Kidney tubule cell (primary cell): ENCODE measurements at places on chromosomes 11 and 22.

DNA sequence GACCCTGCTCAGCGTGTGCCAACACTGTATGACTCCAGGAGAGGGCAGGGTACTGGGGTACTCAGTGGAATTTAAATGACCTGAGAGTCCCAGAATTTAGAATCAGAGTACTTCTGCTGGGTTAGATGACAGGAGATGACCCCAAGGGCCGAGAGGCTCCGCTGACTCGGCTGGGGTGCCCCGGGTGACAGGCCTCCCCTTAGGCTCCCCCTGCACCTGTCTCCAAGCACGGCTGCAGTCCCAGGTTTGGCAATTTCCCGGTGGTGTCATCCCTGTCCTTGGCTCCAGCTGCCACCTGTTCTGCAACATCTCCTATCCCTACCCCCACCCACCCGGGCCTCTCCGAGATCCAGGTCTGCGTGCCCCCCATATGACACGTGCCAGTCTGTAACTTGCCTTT, 1.3 kb downstream of the ACTN3 start:
- DNase-seq = no peak

DNA sequence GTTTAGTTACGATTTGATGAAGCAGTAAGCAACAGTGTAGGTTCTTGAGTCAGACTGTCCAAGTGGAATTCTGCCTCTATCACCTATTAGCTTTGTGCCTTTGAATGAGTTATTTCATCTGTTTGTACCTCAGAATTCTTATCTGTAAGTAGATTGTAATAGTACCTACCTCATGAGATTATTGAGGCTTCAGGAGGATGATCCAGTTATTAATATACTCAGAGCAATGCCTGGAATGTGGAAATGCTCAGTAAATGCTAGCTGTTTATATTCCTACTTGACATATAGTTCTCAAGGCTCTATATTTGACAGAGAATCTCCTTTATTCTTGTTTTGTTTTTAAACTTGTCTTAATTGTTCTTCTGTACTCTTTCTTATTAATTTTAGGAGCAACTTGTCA, 70.1 kb downstream of the SFI1 start:
- DNase-seq = peak; percentile 13

GRCh38 chr11:2583605-2583958, 116.2 kb downstream of the KCNQ1OT1 start:
- no peak for DNase-seq

DNA sequence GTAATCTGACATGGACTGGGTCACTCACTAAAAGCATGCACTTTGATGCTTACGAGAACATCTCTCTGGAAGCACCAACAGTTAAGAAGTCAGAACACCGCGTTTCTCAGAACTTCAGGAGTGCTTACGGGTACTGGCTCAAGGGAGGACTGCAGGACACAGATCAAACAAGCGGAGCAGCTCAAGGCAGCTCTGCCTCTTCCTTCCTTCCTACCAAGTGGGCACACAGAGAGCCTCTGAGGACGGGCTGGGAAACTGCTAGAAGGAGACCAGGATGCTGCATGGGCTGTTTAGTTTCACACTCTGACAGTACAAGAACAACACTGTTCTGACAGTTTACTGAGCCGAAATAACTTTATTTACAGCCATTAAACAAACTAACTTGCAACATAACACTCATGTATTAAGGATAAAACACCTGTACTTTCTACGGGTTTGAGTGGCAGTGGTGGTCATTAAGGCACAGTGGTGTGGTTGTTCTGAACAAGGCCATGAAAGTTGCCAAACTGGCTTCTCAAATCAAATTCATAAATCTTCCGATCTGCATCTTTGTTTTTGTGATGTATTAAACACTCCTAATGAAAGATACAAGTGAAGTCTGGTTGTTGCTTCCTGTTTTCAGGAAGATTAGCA, 37.5 kb downstream of the ARFGAP3 start:
- DNase-seq = no peak

DNA sequence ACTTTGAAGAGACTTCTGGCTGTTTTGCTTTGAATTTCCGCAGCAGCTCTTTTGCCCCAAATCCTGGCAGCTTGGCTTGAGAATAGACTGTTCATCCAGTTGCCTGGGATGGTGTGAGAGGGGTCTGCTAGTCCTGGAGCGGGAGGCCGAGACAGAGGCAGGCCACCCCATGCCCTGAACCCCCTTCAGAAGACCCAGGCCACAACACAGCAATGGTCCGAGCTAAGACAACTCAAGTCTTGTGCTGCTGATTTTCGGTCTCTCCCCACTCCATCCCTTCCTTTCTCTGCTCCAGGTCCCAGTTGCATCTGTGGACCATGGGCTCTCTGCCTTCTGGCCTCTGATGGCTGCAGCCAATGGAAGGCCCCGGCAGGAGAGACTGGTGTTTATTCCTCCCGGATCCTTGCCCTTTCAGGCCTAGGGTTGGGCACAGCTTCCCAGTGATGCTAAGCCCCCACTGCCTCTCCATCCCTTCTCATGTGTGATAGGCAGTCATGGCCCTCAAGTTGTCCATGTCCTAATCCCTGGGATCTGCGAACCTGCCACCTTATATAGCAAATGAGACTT, 31.9 kb upstream of the TP53I11 start:
- DNase-seq = no peak

DNA sequence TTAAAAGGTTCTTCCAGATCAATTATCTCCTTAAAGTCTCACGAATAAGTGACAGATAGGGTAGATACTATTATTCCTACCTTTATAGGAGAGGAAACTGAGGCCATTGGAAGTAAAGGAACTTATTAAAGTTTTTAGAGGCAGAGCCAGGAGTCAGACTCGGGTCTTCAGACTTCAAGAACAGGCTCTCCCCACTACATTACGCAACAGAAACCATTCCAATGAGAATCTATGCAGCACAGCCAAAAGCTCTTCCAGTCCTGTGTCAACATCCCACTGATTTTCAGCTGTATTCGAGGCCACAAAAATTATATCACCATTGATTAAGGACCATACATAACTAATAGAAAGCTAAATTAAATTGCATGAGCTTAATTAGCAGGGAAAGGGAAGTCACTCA, 77.4 kb downstream of the RELT start:
- DNase-seq = no peak

- DNase-seq = no peak
These were observed 11.7 kb downstream of the THOC5 start for GRCh38 chr22:29541845-29542244.

DNA sequence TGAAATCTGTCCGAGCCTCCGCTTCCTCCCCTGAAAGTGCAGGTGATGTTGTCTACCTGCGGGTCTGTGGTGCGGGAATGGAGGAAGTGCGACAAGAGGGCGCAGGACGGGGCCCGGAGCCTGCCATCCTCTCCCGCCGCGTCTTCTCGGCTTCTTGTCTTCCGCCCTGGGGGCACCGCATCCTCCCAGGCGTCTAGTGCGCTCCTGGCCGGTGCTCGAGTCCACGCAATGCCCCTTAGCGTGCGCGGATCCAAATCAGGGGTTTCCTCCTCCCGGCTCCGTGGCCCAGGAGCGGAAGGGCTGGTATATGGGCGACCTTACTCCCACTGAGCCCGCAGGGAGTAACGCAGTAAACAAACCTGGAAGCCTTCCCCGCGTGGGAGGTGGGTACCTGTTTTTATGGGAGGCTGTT, 405 bp downstream of the SFI1 start:
- DNase-seq = no peak

DNA sequence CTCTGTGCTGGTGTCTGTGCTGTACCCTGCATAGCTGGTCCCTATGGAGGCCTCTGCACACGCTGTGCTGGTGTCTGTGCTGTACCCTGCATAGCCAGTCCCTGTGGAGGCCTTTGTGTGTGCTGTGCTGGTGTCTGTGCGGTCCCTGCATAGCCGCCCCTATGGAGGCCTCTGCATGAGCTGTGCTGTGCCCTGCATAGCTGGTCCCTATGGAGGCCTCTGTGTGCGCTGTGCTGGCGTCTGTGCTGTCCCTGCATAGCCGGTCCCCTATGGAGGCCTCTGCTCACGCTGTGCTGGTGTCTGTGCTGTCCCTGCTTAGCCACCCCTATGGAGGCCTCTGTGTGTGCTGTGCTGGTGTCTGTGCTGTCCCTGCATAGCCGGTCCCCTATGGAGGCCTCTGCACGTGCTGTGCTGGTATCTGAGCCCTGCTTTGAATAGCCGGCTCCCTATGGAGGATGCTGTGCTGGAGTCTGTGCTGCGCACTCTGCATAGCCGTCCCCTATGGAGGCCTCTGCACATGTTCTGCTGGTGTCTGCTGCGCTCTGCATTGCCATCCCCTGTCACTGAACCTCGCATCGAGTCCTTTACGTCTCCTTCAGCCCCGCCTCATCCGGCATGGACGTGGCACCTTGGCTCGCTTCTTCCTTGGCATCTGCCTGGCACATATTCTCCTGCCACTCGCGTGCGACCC, 6.2 kb downstream of the NADSYN1 start:
- no peak for DNase-seq

DNA sequence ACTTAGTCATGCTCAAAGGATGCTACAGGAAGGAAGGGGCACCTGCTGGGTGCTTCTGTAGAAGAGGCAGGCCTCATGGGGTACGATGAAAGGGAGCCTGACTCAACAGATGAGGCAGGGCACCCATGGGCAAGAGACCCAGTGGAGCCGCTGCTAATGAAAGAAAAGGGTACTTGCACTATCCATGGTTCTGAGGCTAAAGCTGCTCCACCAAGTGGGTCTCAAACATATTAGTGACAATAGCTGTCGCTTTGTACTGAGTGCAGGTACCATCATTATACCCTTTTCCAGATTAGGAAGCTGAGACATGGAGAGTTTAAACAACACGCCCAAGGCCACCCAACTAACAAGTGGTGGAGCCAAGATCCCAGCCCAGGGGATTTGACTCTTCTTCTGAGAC, 127.5 kb upstream of the SERPIND1 start:
- no peak for DNase-seq

DNA sequence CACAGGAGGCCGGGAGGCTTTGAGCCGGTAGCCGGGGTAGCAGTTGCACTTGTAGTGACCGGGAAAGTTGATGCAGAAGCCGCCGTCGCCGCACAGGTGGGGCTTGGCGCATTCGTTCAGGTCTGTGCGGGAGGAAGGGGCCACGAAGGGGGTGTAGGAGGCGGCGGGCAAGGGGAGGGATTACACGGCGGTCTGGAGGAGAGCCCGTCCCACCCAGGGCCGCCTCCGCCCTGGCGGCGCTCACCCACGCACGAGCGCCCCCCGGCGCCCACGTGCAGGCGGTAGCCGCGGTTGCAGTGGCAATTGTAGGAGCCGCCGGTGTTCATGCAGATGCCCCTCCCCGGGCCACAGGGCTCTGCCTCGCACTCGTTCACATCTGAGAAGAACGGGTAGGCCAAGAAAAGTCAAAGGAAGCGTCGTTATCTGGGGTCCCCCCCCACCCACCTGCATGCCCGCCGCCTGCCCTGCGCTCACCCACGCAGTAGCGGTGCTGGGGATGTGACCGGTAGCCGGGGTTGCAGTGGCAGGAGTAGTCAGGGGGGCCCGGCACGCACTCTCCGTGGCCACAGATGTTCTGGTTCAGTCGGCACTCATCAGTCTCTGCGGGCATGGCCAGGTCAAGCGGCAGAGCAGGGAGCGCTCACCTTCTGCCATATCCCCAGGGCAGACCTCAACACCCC, 10.6 kb downstream of the LTBP3 start:
- no peak for DNase-seq

DNA sequence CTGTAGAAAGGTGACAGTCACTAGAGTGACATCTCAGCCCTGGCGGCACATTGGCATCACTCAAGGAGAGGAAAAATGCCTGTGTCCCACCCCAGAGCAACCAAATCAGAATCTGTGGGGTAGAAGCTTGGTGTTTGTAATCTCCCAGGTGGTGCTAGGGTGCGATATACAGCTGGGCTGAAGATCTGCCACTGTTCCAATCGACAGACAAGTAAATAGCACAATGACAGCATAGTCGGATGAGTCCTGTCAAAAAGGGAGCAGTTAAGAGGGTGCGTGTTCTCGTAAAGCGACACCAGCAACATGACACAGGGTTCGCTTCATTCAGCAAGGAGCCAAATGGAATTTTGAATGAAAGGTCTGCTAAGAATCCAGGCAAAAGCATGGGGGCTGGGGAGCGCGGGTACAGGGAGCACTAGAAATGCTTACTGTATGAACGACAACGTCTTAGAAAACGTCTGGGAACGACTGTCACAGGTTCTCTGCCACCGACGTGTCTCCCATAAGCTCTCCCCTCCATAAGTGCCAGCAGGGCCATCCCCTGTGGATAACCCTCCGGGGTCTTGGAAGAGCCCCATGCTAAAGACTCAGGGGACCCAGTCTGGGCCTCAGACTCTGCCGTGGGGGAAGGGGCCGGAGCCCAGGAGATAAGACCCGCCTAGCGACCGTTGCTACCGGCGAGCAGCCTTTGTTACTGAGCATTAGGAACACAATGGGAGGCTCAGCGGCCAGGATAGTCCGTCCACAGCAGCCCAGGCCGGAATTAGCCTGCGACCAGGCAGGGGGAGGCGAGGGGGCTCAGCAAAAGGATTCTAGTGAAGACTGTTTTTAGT, 20.8 kb downstream of the ADA2 start:
- DNase-seq = no peak

GRCh38 chr11:47152953-47153950, 23.4 kb downstream of the ARFGAP2 start:
- DNase-seq = peak; percentile 73

DNA sequence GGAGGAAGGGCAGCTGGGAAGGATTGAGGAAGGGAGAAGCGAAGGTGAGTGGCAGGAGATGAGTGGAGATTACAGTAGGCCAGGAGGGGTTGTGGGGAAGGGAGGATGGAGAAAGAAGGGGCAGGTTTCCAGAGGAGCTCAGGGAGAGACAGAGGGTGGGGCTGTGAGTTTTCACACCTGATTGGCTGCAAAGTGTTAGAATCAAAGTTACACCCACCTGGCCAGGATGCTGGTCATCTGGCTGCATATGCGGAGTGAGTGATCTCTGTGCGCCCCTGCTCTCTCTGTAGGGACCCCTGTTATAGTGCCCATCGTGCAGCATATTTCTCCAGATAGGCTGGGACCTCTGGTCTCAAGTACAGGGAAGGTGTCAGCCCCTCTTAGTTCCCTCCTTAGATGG, 18.3 kb downstream of the AMPD3 start:
- no peak for DNase-seq

DNA sequence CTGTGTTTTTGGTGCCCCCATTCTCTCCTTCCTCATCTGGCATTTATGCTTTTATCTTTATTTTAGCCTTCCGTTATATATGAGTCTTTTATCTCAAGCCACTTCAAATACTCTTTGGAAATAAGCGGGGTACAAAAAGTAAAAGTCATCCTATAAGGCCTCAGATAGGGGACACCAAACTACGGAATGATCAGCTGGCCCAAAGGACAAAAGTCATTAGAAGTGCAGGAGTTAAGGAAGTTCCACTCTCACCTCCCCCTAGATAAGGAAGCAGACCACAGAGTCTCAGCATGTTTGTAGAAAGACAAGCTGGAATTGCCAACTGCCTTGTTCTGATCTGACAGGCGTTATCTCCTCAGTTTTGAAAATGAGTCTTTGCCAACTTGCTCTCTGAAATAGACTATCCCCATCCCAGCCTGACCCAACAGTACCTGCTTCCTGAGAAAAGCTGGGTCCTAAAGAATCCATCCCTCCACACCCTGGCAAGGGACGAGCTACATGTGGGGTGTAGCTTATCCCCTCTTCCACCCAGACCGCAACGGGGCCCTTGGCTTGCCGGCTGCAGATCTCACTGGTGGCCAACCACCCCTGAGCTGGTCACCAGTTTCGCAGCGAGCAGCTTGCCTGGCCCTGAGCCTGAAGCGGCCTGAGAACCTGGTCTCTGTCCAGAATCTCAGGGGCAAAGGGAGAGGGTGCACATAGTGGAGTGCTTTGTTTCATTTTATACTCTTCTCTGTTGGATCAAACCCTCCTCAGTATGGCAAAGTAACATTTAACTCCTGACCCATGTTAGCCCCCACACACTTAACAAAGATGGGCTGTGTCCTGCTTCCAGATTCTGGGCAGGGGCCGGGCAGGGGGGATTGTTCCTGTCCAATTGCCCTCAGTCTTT, 13.8 kb downstream of the FADS2 start:
- DNase-seq = no peak

GRCh38 chr11:57476757-57477506, 16.6 kb downstream of the RTN4RL2 start:
- DNase-seq = peak; percentile 56
